ENCODE measurements at places on chromosomes 16 and 17.
A peak's percentile ranks its signal among the peaks of the same experiment; 100 is the strongest.

DNA sequence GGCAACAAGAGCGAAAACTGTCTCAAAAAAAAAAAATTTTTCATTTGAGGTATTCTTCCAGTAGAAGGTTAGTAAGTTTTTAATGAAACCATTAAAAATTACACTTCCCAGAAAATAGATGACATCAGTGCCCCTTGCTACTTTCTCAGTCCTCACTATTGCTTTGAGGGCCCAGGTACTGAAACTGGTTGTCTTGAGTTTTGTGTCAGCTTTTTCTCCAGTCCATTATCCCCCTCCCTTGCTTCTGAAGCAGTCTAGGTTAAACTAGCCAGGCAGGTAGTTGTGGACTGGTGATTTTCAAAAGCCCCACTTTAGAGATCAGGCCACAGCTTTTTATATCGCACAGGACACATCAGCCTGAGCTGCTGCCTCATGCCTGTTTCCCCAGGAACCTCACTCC, 10.9 kb downstream of the SMCR8 start:
- no peak for DNase-seq

- no peak for DNase-seq
Observed at GRCh38 chr17:55897301-55897700, 146.4 kb downstream of the PCTP start.

DNA sequence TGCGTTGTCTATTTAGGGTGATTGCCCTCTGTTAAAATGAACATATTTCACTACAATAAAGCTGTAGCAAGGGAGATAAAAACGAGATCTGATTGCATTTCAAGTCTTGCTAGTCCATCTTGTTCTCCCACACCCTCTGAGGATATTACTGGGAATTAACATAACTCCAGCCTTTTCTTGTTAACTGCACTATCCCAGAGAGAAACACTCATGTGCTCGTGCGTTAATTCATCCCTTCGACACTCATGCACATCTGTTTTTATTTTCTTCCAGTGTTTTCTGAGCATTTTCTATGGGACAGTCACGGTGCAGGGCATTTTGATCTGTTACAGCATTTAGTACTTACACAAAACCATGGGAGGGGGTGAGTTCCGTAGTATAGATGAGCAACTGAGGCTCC, 202.1 kb downstream of the CYLD start:
- no peak for DNase-seq

GRCh38 chr17:33205552-33205951, 87.5 kb downstream of the ASIC2 start:
- no peak for DNase-seq

GRCh38 chr17:44557651-44558285, 484 bp downstream of the FZD2 start:
- peak; percentile 84 for DNase-seq

DNA sequence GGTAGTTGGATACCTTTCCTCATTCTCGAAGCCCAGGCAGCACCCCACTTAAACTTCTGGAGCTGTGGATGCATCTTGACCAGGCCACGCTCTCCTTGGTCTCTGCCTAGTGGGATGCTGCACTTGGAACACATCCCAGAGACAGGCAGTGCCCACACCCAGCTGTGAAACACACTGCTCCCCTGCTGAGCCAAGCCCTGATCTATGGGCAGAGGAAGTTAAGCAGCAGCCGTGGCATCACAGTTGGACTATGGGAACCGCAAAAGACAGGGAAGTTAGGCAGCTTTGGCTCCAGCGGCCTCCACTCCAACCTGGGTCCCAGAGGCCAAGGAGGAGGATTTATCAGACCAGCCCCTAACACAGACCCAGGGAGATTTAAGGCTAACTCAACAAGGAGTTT, 284.8 kb upstream of the CCL2 start:
- no peak for DNase-seq

Data from iris pigment epithelial cell (primary cell).